ENCODE measurements at places on chromosomes 1 and 21.

GRCh38 chr1:101075926-101076325 is 50.3 kb upstream of the DPH5 start:
- DNase-seq = no peak

- DNase-seq = no peak
Measured at GRCh38 chr1:229758101-229759036, 132.3 kb downstream of the URB2 start.

DNA sequence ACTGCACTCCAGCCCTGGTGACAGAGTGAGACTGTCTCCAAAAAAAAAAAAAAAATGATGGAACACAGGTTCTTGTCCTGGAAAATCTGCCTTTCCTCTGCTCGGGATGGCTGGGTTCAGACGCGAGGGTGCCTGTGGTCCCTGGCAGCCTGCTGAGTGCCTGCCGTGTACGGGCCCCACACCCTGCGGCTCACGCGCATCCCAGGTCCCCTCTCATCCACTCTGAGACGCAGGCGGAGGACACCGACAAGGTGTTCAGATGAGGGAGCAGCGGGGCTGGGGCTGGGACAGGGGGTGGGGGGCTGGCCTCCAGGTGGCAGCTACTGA is 4.3 kb upstream of the ANKRD65 start:
- DNase-seq = no peak

DNA sequence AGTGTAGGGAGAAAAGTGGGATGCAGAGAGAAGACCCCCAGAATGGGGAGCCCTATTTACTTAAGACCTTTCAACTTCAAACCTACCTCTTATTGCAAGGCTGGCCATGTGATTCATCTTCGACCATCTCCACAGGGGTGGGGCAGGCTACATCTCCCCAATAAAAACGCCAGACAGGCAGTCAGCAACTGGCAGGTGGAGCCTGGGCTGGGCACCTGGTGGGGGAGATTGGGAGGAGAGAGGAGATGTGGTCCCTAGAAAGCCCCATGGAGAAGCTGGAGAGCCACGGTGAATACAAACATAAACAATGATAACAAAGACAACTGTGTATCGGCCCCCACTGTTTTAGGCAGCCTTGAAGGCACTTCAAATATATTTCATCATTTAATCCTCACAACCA is 336.7 kb upstream of the PROX1 start:
- no peak for DNase-seq

- no peak for DNase-seq
Measured at GRCh38 chr1:148158341-148159003, 6.4 kb upstream of the NBPF11 start.

DNA sequence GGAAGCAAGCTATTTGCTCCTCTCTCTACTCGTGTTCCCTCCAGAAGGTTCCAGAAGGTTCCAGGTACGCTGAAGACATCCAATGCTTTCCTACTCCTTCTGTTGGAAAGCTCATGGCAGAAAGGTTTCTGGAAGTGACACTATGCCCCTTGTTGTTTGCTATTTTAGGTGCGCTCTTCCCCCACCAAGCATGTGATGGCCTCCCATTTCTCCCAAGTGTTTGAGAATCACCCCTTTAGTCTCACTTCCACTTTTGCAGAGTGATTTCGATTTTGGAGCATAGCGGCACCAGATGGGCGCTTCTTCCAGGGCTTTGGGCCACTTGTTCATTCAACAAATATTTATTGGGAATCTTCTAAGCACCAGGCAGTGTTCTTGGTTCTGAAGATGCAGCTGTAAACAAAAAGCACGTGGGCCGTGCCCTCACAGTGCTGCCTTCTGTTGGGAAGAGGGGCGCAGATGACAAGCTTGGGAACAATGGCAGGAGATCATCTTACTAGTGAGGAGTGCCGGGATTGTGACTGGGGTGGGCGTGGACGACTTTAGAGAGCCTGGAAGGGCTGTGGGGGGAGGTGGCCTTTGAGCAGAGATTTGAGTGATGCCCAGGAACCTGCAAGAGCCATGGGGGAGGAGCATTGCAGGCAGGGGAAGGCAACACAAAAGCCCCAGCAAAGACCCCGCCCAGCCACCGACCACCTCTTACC is 43.0 kb upstream of the TARDBP start:
- DNase-seq = no peak

DNA sequence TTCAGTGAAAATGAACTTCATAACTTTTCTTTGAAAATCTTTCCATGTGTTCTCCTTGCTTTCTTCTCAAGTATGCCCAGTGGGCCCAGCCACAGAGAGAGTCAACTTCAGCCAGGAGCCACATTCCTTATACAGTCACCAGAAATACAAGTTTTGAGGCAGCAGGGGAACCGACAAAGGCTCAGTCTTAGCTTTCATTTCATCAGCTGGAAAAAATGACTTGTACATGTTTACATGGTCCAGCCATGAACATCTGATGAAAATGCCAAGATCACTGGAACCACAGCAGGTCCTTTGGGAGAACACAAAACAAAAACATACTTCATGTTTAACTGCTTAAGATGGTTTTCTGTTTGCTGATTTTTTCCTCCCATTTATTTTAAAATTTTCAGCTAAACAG is 72.5 kb downstream of the SYDE2 start:
- no peak for DNase-seq

- no peak for DNase-seq
Measured at GRCh38 chr1:115337633-115338456, at the start of gene NGF. Gene NGF (minus strand): TSS chr1:115338249. CDS start chr1:115286795, 51,454 bp downstream.

DNA sequence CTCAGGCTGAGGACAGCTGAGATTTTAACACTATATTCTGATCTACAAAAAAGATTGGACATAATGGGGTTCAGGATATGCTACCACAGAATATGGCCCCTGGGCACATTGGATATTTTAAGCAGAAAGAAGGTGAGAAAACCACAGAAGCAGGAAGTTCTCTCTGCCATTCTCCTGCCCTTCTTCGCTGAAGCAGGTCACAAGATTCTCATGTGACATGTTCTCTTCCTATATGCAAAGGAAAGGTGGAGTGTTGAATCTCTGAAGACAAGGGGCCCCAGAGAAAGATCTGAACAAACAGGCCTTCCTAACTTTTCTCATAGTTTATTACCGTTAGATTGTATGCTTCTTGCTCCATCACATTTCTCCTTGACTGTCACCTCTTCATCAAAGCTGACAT is 285.7 kb downstream of the S1PR1 start:
- DNase-seq = no peak

- DNase-seq = no peak
Measured at GRCh38 chr1:209611771-209612570, 28.5 kb downstream of the CAMK1G start.

GRCh38 chr1:2788506-2789163 is 12.9 kb downstream of the TTC34 start:
- DNase-seq = no peak

- peak; percentile 58 for DNase-seq
Measured at GRCh38 chr1:43348809-43349593, 9.8 kb upstream of the CDC20 start.

DNA sequence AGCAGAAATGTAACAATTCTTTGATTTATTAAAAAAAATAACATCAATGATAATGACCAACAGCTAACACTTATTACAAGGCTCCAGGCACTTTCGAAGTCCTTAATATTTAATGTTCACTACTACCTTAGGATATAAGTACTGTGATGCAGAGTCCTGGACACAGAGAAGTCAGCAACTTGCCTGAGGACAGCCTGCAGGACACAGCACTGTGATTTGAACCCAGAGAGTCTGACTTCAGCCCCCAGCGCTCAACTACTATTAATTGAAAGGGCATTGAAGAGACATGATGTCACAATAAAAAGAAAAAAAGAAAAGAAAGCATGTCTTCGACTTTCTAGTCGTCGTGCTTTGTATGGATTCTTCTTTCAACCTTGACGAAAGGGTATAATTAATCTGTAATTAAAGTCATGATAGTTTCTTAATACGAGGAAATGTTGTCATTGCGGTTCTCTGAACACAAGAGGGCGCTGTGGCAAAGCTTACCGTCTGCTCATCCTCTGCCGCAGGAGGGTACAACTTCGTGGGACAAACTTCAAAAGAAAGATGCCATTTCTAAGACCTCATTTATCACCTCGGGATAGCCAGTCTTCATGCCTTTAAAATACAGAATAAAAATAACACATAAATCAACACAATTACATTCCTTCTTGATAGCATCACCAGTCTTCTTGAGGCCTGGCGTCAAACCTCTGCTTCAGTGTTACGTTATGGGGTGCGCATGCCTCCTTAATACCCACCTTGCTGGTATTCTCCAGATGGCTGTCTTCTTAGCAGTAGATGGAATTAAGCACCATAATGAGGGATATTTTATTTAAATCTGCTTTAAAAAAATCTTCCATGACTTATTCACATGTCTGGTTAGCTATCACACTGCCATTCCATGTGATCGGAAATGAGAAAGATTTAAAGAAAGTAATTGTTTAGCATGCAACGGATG is 240.1 kb downstream of the DISC1 start:
- DNase-seq = peak; percentile 52
